Forelimb muscle (tissue), 1 donor: ENCODE measurements at places on chromosomes 2 and 18. TPM values are rescaled to one million over a fixed set of nuclear protein-coding genes. Genes with fewer than 3 reads are reported as not detected.

GRCh38 chr2:64025741-64026140 is 6.5 kb upstream of the VPS54 start:
- DNase-seq, result no peak

The QPCT gene
- 8.9 TPM for polyA plus RNA-seq

DNA sequence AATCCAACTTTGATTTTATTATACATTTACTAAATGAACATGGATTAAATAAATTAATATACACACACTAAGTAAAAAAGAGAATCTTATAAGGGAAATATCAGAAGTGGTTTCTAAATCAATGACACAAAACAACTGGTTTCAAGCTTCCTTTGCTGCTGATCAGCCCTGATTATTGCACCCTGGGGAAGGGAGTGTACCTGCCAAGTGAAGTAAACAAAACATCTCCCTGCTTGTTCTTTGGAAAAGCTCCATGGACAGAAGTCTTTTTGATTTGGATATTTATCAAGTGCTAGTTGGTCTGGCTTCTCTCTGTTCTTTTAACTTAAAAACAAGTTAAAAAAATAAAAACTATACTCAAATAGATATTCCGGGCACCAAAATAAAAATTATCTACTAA is 190.1 kb downstream of the PDE11A start:
- DNase-seq, result no peak

GRCh38 chr18:26840965-26841364 is 24.5 kb downstream of the AQP4 start:
- DNase-seq, result no peak

The ABCG8 gene
- polyA plus RNA-seq, result 0.09 TPM

GRCh38 chr2:12728221-12728777 is 11.6 kb downstream of the TRIB2 start:
- no peak for DNase-seq

- no peak for DNase-seq
These were observed 30.5 kb downstream of the DNMT3A start for GRCh38 chr2:25310965-25311864.

The GLB1L gene
- 3.6 TPM for polyA plus RNA-seq

GRCh38 chr2:25339791-25340180 is 1.9 kb downstream of the DNMT3A start:
- no peak for DNase-seq

- no peak for DNase-seq
These were observed 37.8 kb downstream of the COMMD1 start for GRCh38 chr2:61943251-61943650.

- no peak for DNase-seq
These were observed 58.7 kb upstream of the PEX13 start for GRCh38 chr2:60958800-60959199.

DNA sequence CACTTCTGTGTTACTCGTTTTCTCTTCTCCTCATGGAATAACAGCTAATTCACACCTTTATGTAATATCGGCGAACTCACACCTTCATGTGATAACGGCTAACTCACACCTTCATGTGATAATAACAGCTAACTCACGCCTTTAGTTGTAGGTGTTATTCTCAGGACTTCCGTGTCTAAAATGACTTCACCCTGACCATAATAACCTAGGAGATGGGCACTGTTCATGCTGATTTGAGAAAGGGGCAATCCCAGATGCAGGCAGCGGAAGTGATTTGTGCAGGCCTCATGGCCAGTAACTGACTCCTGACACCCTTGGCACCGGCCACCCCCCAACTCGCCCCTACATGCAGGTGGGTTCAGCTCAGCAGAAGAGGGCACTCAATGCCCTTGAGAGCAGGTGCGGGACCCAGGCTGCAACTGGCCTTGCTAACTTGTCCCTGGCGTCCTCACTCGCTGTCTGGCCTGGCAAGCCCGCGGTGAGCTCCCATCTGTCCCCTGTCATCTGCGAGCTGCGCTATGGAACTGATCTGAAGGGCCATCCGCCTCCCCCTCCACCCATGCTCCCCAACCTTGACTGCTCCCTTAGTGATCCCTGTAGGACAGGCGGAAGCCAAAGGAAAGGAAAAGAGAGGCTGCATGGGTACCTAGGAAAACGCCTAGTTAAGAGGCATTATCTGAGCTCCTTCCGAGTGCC is 42.6 kb upstream of the MTCL1 start:
- DNase-seq, result no peak

- DNase-seq, result no peak
These were observed 33.0 kb upstream of the GATA6 start for GRCh38 chr18:22136395-22136794.
